ENCODE measurements at places on chromosomes 12 and 14.
A peak's percentile ranks its signal among the peaks of the same experiment; 100 is the strongest.

- no peak for DNase-seq
These were observed 1.4 kb downstream of the SERPINA11 start for GRCh38 chr14:94451091-94451771.

DNA sequence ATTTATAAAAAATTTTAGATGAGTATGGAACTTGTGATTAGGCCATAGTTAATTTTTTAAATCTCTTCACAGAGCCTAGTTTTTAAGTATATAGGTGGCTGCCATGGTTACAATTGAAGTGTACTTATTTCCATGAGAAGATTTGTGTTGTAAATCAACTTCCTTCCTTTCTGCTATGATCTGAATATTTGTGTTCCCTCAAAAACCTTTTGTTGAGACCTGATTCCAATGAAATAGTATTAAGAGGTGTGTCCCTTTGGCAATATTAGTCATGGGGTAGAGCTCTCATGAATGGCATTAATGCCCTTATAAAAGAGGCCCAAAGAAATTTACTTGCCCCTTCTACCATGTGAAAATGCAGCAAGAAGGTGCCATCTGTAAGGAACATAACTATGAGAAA, 28.8 kb downstream of the ETNK1 start:
- no peak for DNase-seq

GRCh38 chr12:26017484-26018211, 59.2 kb downstream of the RASSF8 start:
- DNase-seq = no peak

GRCh38 chr14:93902619-93903307, 24.4 kb upstream of the FAM181A start:
- no peak for DNase-seq

GRCh38 chr14:101456246-101457175, 104.8 kb upstream of the DIO3 start:
- no peak for DNase-seq

- no peak for DNase-seq
These were observed 465.5 kb upstream of the ATP2B1 start for GRCh38 chr12:90174198-90174510.

GRCh38 chr12:2751686-2752085, 43.1 kb upstream of the FKBP4 start:
- DNase-seq = no peak

GRCh38 chr12:91819132-91819447, 326.6 kb downstream of the BTG1 start:
- no peak for DNase-seq

DNA sequence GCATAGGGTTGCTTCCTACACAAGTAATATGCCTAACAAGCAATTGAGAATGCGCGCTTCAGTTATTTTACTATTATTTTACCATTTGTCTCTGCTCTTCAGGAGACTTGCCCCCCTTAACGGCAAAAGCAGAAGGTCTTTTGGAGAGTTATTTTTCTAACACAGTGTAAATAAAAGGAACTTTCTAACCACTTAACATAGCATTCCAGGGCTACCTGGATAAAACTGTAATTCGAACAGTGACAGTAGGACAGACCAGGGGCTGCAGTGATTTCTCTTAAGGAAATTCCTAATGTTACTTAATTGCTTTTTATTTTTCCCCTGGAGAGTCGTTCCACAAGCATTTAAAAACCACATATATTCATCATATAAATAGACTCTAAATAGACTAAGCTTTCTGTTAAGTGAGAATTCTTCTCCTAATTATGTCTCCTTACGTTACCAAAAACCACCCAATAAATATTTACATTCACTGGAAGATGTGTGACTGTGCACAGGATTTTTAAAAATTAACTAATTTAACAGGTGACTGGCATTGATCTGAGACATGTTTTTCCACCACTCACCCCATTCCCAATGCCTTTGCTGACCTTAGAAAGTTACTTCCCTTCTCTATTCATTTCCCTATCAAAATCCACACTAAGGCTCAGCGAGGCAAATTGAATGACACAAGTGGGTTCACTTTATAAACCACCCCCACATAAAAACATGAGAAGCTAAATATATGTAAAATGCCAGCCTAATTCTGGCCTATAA, 72.4 kb downstream of the RNF34 start:
- no peak for DNase-seq

- no peak for DNase-seq
These were observed 1.9 kb upstream of the BICD1 start for GRCh38 chr12:32104572-32105355.

- DNase-seq = peak; percentile 55
These were observed 34.6 kb downstream of the SPRING1 start for GRCh38 chr12:116703214-116703795.

- no peak for DNase-seq
These were observed 10.2 kb upstream of the PLA2G1B start for GRCh38 chr12:120337730-120338129.

DNA sequence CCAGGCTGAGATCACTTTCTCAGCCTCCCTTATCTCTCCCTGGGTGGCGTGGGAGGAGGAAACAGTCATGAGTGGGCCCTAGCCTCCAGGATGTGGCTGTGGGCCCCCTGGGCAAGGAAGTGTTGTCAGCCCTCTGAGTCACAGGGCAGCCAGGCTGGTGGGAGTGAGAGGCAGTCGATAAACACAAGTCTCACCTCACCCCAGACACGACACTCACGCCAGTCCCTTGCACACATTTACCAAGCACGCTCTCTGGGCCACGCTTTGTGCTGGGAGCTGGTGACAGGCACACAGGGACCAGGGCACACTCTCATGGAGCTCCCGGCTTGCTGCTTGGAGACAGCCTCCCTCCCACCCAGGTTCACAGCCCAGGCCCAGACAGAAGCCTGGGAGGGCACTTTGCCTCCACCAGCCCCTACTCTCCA, 1.9 kb upstream of the KRT79 start:
- peak; percentile 26 for DNase-seq

DNA sequence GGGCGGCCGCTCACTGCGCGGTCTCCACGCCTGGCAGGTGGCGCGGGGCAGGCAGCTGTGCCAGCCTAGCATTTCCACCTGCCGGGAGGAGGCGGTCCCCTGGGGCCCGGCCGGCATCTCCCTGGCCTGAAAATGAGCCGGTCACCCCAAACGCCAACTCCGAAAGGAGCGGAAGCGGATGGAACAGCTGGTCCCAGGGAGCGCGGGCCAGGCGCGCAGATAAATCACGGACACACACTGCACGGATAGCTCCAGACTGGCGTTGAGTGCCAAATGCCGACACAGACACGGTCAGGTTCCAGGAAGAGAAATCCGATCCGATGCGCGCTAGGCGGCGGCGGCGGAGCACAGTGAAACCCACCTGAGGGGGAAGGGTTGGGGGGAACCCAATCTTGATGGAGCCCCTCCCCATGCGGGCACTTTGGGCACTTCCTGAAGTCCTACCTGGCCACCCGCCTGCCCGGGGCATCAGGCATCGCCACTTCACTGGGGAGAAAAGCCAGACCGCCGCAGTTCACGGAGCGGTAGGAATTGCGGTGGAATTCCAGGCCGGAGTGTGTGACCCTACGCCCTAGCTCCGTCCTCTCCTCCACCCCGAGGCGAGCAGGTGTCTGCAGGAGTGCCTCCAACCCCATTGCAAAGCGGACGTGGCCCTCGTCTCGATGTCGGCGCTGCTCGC, 624 bp upstream of the PLEKHD1 start:
- DNase-seq = no peak

- no peak for DNase-seq
These were observed 39.5 kb downstream of the L2HGDH start for GRCh38 chr14:50272498-50272897.

GRCh38 chr12:89909753-89910152, 201.1 kb upstream of the ATP2B1 start:
- no peak for DNase-seq

DNA sequence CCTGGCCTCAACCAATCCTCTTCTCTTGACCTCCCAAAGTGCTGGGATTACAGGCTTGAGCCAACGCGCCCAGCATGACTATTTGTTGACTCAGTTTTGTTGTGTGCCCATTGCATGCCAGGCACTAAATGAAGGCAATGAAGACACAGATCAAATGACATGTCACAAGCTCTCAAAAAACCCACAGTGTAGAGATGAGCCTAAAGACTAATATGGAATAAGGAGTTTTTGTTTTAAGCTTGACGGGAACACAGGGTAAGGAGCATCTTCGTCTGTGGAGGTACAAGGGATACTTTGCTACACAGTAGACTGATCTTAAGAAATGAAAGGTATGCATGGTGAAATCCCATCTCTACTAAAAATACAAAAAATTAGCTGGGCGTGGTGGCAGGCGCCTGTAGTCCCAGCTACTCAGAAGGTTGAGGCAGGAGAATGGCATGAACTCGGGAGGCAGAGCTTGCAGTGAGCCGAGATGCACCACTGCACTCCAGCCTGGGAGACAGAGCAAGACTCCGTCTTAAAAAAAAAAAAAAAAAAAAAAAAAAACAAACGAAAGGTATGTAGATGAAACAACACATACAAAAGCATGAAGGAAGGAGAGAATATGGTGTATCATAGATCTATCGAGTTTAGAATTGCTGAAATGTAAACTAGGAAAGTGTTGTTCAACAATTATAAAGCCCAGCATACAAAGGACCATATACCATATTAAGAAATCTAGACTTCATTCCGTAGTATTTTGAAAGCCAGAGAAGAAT, 122.1 kb upstream of the PTPRB start:
- no peak for DNase-seq

- DNase-seq = no peak
These were observed 78.0 kb downstream of the NOC4L start for GRCh38 chr12:132222096-132222807.

GRCh38 chr12:11765421-11765816, 115.9 kb downstream of the ETV6 start:
- DNase-seq = no peak

DNA sequence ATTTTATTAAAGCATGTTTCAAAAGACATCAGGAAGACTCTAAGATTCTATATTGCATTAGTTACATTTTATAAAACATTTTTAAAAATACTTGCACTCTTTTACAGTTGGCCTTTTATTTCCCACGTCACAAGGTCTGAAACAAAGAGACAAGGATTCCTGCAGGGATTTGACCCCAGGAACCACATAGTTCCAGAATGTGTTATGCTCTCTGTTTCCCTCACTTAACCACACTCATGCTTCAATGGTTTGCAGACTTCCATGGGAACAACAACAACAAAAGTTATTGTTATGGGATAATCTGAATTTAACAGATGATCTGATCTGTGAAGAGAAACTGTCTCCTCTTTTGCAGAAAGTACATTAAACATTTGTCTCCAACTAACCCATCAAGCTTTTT, 104.3 kb upstream of the PPFIA2 start:
- DNase-seq = no peak

GRCh38 chr12:78457938-78458337, 406.6 kb upstream of the SYT1 start:
- no peak for DNase-seq

DNA sequence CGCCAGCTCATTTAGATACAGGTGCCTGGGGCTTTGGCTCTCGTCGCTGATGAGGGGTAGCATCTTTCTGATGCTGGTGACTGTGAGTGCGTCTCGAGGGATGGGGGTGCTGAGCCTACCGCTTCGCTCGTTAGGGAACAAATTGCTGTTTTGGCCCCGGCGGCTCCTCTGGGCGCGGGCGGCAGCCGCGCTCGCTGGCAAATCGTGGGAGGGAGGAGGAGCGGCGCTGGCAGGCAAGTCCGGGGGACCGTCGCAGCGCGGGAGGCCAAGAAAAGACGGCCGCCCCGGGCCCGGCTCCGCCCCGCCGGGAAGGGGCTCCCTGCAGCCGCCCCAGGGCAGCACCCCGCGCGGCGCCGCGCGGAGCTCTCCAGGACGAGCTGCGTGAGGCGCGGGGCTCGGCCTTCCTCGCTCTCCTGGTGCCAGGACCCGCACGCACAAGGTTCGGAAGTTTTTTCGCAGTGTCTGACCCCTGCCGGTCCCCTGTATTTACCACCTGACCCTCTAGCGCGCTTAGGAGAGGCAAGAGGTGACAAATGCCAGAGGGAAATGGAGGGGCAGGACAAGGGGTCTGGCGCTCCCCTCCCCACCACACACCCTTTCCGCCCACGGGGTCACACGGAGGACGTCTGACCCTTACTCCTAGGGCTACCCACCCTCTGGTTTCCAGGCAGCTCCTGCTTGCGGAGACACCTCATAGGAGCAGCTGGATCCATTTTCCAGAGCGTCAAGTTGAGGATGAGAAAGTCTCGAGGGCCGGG, 899 bp upstream of the KCNH3 start:
- no peak for DNase-seq

GRCh38 chr12:118055144-118055557, 5.8 kb downstream of the WSB2 start:
- DNase-seq = peak; percentile 40

- no peak for DNase-seq
These were observed 86.6 kb downstream of the MIA2 start for GRCh38 chr14:39320318-39320717.

- DNase-seq = no peak
These were observed 118.0 kb upstream of the EEA1 start for GRCh38 chr12:93047118-93047517.

GRCh38 chr12:49776858-49777257, 35.5 kb downstream of the TMBIM6 start:
- DNase-seq = no peak

- DNase-seq = no peak
These were observed 51.9 kb downstream of the MAP1LC3B2 start for GRCh38 chr12:116610971-116611541.

GRCh38 chr12:124022161-124022560, 49.1 kb downstream of the ZNF664 start:
- no peak for DNase-seq

DNA sequence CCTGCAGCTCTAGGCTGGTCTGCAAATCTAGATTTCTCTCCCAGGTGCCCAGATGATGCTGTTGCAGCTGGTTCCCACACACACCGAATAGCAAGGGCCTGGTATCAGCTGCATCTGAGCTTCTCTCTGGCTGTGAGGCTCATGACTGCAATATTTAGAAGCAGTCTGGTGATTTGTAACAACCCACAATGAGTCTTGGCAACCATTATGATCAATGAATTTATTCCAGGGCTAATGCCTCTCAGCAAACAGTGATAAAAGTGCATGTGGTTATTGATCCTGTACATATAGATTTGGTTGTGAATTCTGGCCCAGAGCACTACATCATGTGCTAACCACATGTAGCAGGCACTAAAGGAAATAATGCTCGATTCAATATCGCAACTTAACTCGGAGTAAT, 114.3 kb downstream of the ASCL4 start:
- DNase-seq = no peak

GRCh38 chr12:131370321-131370720, 340.6 kb upstream of the SFSWAP start:
- no peak for DNase-seq

DNA sequence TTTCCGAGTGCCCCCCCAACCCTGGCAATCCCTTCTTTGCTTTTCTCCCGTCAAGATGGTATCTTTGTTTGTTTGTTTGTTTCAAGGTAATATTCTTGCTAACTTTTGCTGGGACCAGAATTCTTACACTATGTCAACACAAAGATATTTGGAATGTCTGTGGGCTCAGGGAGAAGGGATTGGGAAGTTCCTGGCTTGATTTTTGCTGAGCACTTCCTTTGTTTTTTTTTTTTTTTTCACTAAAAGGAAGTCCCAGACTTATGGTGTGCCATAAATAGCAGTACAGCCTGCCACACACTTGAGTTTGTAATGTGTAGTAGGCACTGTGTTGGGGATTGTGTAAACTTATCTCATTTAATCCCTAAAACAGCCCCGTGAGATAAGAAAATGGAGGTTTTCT, 11.2 kb upstream of the RNU6-7 start:
- DNase-seq = no peak

GRCh38 chr12:56877195-56878009, 56.8 kb downstream of the SDR9C7 start:
- no peak for DNase-seq

Measured in stimulated activated CD8-positive, alpha-beta memory T cell treated with anti-CD3 and anti-CD28 coated beads, Interleukin-7, amount 100 ng/mL, for 1 hour (primary cell).